CD4-positive, alpha-beta T cell (primary cell): ENCODE measurements at places on chromosomes 13 and 19.

GRCh38 chr13:83882606-83882959 is 309 bp upstream of the SLITRK1 start:
- H3K4me3 ChIP-seq: no peak overlapping the region
- peaks cover 48% of the 10 kb centered on the region for H3K27me3 ChIP-seq
- no peaks in the 10 kb centered on the region for H3K36me3 ChIP-seq
- no peak overlapping the region for H3K27ac ChIP-seq
- no peak for DNase-seq

GRCh38 chr13:113627136-113627535 is 30.9 kb downstream of the ATP4B start:
- peaks cover 34% of the 10 kb centered on the region for H3K36me3 ChIP-seq
- no peak overlapping the region for H3K27ac ChIP-seq
- H3K4me1 ChIP-seq: peaks cover 5% of the 10 kb centered on the region
- H3K4me3 ChIP-seq: no peak overlapping the region
- H3K27me3 ChIP-seq: no peaks in the 10 kb centered on the region

DNA sequence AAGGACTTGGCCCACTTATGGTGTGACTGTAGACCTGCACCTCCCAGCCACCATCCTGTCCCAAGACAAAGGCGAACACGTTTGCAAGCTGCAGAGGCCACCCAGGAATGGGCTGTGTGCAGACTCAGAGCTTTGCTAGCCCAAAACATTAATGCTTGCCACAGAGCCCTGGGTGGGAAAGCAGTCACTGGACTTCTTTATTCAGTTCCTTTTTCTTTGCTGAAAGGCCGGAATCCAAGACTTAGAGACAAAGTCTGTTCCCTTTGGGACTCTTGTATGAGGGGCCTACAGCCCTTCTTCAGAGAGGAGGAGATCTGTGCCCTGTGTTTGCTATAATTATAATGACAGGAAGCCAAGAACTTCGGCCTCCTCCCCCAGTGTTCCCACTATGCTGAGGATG is 167.8 kb downstream of the DLEU7 start:
- no peak overlapping the region for H3K4me3 ChIP-seq
- H3K36me3 ChIP-seq: no peaks in the 10 kb centered on the region
- no peak for DNase-seq

DNA sequence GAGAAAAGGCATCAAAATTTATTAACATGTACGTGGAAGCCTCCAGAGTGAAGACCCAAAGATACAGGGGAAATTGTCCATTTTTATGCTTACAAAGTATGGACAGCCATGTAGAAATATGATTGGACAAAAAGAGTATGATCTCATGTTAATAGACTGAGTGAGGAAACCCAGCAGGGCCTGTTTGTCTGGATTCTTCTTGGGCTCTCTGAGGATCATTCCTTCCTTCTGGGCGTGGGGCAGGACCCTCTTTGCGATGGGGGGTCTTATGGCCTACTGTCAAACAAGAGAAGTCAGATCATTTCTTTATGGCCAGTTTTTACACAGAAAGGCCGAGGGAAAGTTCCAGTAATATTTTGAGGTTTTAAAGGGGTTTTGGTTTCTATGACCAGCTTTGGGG is 110.8 kb downstream of the ESD start:
- no peaks in the 10 kb centered on the region for H3K4me1 ChIP-seq
- peaks cover 22% of the 10 kb centered on the region for H3K36me3 ChIP-seq
- H3K27ac ChIP-seq: no peak overlapping the region
- DNase-seq: no peak
- no peak overlapping the region for H3K4me3 ChIP-seq

- no peaks in the 10 kb centered on the region for H3K36me3 ChIP-seq
- H3K27me3 ChIP-seq: no peaks in the 10 kb centered on the region
- DNase-seq: no peak
- no peak overlapping the region for H3K4me3 ChIP-seq
- H3K4me1 ChIP-seq: no peaks in the 10 kb centered on the region
- H3K27ac ChIP-seq: no peak overlapping the region
Observed at GRCh38 chr13:39557285-39557955, 45.6 kb downstream of the LHFPL6 start.

DNA sequence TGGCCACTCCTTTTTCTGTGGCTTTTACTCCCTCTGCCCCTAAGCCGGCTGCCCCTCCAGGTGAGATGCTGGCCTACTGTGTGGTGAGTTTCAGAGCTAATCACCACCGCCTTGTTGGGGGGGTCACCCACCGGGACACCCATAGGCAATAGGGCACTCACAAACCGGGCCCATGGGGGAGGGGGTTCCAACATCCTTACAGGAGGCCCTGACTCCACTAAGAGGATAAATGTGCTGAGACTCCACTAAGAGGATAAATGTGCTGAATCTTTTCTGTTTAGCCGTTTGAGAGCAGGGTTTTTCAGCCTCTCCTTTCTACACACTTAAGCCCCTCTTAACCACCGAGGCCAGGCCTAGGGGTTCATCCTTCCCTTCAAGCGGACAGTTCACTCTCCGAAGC is 73.7 kb downstream of the SLC15A1 start:
- no peaks in the 10 kb centered on the region for H3K27me3 ChIP-seq
- no peak overlapping the region for H3K27ac ChIP-seq
- no peaks in the 10 kb centered on the region for H3K4me1 ChIP-seq
- no peak for DNase-seq

GRCh38 chr19:38765214-38765613 is 8.1 kb downstream of the LGALS7 start:
- no peak for DNase-seq
- H3K27ac ChIP-seq: no peak overlapping the region
- H3K4me1 ChIP-seq: peaks cover 20% of the 10 kb centered on the region
- H3K27me3 ChIP-seq: no peaks in the 10 kb centered on the region
- no peaks in the 10 kb centered on the region for H3K36me3 ChIP-seq

DNA sequence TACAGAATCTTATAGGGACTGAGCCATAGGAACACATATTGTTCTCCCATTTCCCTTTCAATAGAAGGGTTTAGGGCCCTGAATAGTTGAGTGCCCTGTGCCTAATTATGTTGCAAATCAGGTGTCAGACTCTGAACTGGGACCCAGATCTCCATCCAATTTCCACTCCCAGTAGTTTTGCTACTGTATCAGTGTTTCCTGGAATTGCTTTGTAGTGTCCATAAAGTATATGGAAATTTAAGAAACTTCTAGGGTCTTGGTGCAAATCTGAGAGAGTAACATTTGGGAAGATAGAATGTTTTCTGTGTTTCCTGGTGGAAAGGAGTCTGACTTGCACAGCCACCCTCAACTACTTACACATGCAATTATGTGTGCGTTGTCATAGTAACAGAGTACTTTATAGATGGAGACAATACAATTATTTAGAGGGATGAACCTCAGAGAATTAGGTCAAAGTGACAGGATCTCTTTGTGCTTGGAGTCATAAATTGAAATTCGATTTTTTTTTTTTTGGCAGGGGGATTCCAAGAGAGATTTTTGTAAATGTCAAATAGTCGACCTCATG is 646 bp upstream of the SLC10A2 start:
- no peak for DNase-seq
- H3K4me1 ChIP-seq: no peaks in the 10 kb centered on the region
- H3K4me3 ChIP-seq: no peak overlapping the region
- H3K27me3 ChIP-seq: no peaks in the 10 kb centered on the region

GRCh38 chr13:94641409-94641941 is 39.8 kb downstream of the GPR180 start:
- no peaks in the 10 kb centered on the region for H3K36me3 ChIP-seq
- no peaks in the 10 kb centered on the region for H3K4me1 ChIP-seq
- H3K4me3 ChIP-seq: no peak overlapping the region
- no peak for DNase-seq

DNA sequence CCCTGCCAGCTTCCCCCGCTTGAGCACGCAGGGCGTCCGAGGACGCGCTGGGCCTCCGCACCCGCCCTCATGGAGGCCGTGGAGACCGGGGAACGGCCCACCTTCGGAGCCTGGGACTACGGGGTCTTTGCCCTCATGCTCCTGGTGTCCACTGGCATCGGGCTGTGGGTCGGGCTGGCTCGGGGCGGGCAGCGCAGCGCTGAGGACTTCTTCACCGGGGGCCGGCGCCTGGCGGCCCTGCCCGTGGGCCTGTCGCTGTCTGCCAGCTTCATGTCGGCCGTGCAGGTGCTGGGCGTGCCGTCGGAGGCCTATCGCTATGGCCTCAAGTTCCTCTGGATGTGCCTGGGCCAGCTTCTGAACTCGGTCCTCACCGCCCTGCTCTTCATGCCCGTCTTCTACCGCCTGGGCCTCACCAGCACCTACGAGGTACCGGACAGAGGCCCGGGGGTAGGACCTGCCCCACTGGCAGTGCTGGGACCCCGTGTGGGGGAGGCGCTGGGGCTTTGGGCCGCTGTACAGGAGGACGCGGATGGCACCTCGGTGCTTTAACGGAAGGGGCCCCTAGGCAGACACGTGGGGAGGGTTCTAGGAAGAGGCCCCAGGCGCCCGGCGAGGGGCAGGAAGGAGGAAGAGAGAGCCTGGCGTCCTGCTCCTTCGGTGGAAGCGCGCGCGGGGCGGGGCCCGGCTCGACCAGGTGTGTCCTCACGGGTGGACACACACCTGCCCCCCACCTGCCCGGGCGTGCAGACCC is 681 bp downstream of the SLC5A5 start:
- no peak overlapping the region for H3K27ac ChIP-seq
- DNase-seq: peak; percentile 56
- H3K4me3 ChIP-seq: peak overlapping the region; percentile 58
- no peaks in the 10 kb centered on the region for H3K27me3 ChIP-seq
- peaks cover 35% of the 10 kb centered on the region for H3K4me1 ChIP-seq

DNA sequence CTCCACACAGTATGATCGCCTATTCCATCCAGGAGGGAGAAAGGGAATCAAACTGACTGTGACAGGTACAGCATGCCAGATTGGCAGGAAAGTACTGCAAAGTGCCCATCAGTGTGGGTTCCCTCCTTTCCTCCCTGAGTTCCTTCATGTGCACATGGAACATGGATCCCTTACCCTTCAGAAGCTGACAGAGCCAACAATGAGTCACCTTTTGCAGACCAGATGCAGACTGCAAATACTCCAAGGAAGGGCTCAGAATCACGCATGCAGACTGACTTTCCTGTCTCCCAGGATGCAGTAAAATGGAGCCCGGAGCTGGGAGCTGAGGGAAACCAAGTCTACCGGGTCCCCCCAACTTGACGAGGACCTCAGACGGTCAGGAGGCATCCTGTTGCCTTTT is 41.8 kb downstream of the SACS start:
- no peaks in the 10 kb centered on the region for H3K27me3 ChIP-seq
- no peaks in the 10 kb centered on the region for H3K4me1 ChIP-seq
- H3K36me3 ChIP-seq: no peaks in the 10 kb centered on the region
- no peak overlapping the region for H3K27ac ChIP-seq

- H3K4me3 ChIP-seq: no peak overlapping the region
- H3K27ac ChIP-seq: no peak overlapping the region
- peaks cover 9% of the 10 kb centered on the region for H3K4me1 ChIP-seq
- DNase-seq: no peak
- H3K27me3 ChIP-seq: no peaks in the 10 kb centered on the region
Observed at GRCh38 chr13:75798353-75799255, 162.5 kb downstream of the LMO7 start.

DNA sequence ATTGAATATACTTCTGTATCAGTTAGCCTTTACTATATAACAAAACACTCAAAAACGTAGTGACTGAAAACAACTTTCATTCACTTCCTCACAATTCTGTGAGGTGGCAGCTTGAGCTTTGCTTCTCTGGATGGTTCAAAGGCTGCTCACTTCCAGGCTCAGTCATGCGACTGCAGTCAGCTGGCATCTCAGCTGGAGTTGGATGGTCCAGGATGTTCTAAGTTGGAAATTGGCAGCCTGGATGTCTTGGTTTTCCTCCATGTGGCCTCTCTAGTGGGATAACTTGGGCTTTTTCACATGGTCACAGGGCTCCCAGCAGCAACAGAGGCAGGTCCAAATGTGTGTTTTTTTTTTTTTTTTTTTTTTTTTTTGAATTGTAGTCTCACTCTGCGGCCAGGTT is 204.4 kb downstream of the LACC1 start:
- peaks cover 3% of the 10 kb centered on the region for H3K4me1 ChIP-seq
- no peak overlapping the region for H3K27ac ChIP-seq
- H3K27me3 ChIP-seq: no peaks in the 10 kb centered on the region
- no peaks in the 10 kb centered on the region for H3K36me3 ChIP-seq
- no peak overlapping the region for H3K4me3 ChIP-seq
- no peak for DNase-seq

DNA sequence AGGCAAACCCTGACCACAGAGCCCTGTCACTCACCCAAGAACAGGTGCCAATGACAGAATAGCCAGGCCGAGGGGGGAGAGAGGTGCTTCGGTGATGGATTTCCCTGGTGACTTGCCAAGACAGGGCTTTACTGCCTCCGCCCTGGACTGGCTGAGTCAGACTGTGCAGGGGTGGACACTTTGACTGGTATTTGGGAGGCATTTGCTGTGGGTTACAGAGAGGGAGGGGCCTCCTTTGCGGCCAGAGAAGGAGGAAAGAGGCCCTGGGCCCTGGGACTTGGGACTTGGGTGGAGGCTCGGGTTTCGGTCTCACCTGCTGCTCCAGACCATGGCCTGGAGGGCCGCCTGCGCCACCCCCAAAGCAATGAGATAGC is 4.6 kb upstream of the EPS8L1 start:
- no peaks in the 10 kb centered on the region for H3K36me3 ChIP-seq
- peaks cover 64% of the 10 kb centered on the region for H3K27me3 ChIP-seq
- no peak for DNase-seq
- H3K27ac ChIP-seq: no peak overlapping the region
- peaks cover 11% of the 10 kb centered on the region for H3K4me1 ChIP-seq
